ENCODE measurements at places on chromosomes 5 and 9.

- no peak for DNase-seq
Measured at GRCh38 chr9:127186806-127187205, 64.4 kb upstream of the ANGPTL2 start.

- DNase-seq = no peak
Measured at GRCh38 chr5:133749331-133749985, 137.1 kb upstream of the FSTL4 start.

GRCh38 chr9:8448226-8448625, 648.6 kb upstream of the DMAC1 start:
- no peak for DNase-seq

- no peak for DNase-seq
Measured at GRCh38 chr9:114178756-114179450, 23.6 kb downstream of the COL27A1 start.

DNA sequence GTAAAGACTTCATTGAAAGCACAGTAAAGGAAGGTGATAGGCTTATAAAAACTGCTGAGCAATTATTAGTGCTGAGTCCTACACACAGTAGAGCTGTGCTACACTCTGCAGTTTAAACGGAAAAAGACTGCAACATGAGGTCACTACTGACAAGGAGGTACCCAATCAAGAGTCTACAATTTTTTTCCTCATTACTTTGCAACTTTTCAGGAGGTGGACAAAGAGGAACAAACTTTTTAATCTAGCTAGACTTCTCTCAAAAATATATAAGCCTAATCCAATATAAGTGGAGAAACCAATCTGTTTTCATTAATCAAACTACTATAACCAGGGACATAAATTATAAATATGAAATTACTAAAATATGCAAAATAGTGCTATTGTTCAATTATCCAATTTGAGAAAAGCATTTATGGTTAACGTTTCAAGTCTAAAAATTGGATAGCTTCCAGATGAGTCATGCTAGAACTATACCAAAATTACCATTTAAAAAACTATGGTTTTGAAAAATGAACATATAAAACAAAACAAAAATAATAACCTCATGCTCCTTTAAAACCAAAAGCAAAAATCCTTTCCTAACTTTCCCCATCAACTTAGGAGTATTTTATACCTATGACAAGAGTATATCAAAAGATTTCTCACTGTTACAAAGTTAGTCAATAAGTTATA, 37.7 kb downstream of the FAM13B start:
- DNase-seq = no peak

GRCh38 chr5:80961376-80962281, 1.5 kb downstream of the RASGRF2 start:
- DNase-seq = no peak

GRCh38 chr9:112620388-112620787, 97.5 kb downstream of the INIP start:
- no peak for DNase-seq

GRCh38 chr5:71978216-71978615, 129.1 kb upstream of the MAP1B start:
- DNase-seq = no peak

DNA sequence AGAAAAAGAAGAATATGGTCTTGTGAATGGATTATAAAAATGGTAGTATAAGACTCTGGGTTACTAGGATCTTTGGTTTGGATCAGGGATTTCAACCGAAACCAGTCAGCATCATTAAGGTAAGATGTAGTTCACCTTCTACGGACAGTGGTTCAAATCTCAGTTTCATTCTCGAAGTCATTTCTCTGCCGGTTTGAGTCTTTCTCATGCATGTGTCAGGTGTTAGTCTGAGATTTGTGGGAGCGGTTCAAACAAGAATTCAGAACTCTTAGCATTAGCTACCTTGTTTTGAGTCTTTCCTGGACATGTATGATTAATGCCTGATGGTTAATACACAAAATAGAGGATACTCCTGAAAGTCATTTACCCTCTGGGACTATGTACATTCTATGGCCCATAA, 735.9 kb upstream of the NUDT12 start:
- DNase-seq = no peak

GRCh38 chr5:112692472-112692871, 45.2 kb upstream of the APC start:
- DNase-seq = no peak

DNA sequence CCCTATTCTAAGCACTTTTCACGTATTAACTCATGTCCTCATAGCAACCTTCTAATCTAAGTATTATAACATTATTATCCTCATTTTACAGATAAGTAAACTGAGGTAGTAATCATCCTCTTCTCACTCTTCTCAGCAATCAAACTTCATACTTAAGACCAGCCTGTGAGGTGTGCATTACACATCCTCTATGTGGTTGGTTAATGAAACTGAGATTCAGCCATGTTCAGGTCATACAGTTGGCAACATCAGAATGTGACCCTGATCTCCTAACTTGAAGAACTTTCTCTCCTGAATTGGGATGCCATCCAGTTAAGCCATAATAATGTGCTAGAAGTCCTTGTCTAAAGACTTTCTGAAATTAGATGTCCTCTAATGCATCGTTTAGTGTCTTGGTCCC, 275.1 kb upstream of the ANKRD55 start:
- no peak for DNase-seq

GRCh38 chr5:116727248-116727647, 152.6 kb upstream of the SEMA6A start:
- DNase-seq = no peak

- no peak for DNase-seq
Measured at GRCh38 chr5:92916036-92916435, 665.0 kb downstream of the NR2F1-AS1 start.

DNA sequence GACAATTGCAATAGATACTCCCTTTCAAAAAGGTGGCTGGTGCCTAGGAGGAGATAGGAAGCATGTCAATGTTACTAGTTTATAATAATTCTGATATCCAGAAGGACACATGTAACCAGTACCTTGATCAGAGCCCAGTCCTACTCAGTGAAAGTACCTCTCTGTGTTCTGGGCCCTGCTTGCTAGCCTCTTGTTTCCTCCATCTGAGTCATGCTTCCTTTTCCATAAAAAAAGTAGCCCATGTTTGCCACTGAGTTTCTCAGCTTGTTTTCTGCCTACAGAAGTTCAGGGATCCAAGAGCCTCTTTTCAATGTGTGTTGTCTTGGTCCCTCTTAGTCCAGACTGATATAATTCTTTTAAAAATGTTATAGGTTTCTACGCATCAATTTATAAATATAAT, 149.0 kb downstream of the SSBP2 start:
- DNase-seq = no peak

DNA sequence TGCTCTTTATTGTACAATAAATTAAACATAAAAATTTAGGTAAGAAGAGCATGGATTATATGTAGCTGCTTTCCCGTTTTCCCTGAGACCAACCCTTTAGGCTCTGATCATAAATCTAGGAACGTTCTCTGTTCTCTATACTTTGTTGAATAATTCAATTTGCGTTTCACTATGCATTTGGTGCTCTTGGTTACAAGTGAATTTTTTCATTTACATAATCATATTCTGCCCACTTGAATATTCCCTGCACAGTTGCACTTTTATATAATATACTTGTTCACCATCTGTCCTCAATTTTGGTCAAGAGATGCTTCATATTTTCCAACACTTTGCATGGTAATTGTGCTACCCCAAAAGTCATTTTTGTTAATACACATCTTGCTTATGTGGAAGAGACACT, 741.8 kb downstream of the CDH12 start:
- DNase-seq = no peak

- DNase-seq = no peak
Measured at GRCh38 chr5:14410068-14410393, 171.6 kb upstream of the OTULINL start.

DNA sequence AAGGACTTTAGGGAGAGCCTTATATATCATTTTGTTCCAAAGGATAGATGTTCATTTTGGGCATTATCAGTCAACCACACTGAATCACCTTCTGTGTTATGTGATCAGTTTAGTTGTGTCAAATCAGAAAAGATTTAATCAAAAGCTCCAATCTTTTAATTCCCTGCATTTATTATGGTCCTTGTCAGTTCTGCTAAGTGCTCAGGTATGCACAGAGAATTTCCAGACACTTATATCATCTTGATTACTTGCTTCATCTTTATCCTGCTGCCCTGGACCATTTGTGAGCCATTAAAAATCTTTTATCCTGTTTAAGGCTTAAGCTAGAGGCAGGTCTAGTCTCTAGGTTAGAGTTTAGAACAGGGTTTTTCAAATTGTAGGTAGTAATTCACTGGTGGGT, 179.1 kb downstream of the CWC27 start:
- no peak for DNase-seq

- no peak for DNase-seq
Measured at GRCh38 chr5:34521628-34522290, 134.4 kb upstream of the RAI14 start.

- DNase-seq = no peak
Measured at GRCh38 chr9:127628758-127629467, 16.8 kb downstream of the STXBP1 start.

- DNase-seq = no peak
Measured at GRCh38 chr9:28056466-28056865, 483.2 kb upstream of the C9orf72 start.
